ENCODE measurements at places on chromosomes 4 and X. TPM values are rescaled to one million over a fixed set of nuclear protein-coding genes. Genes with fewer than 3 reads are reported as not detected.

DNA sequence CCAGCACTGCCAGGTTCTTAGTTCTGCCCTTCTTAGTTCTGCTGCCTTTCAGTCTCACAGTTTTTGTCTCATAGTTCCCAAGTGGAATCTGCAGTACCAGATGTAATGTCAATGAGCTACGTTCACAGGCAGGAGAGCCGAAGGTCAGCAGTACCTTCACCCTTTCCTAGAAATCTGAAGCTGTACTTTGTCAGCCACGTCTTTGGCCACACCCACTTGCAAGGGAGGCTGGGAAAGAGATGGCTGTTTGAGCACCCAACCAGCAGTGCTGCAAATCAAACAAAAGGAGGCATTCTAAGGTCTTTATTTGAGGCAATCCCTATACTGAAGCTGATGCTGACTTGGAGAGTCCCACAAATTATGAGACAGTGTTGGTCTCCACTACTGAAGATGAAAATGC, 199.1 kb upstream of the NPY2R start:
- no peaks in the 10 kb centered on the region for H3K36me3 ChIP-seq
- no peaks in the 10 kb centered on the region for H3K4me1 ChIP-seq
- H3K27ac ChIP-seq, result no peak overlapping the region
- H3K27me3 ChIP-seq, result no peaks in the 10 kb centered on the region
- H3K4me3 ChIP-seq, result no peak overlapping the region
- no peak for DNase-seq

- no peaks in the 10 kb centered on the region for H3K36me3 ChIP-seq
- H3K27ac ChIP-seq, result no peak overlapping the region
- H3K4me1 ChIP-seq, result no peaks in the 10 kb centered on the region
- DNase-seq, result no peak
- H3K27me3 ChIP-seq, result no peaks in the 10 kb centered on the region
Observed at GRCh38 chrX:107842715-107843400, 17.2 kb downstream of the MID2 start.

The SULT1E1 gene
- total RNA-seq, result not detected

- no peaks in the 10 kb centered on the region for H3K36me3 ChIP-seq
- DNase-seq, result peak; percentile 81
- peaks cover 9% of the 10 kb centered on the region for H3K4me1 ChIP-seq
- no peaks in the 10 kb centered on the region for H3K27me3 ChIP-seq
Observed at GRCh38 chr4:90159193-90159592, 32.0 kb downstream of the CCSER1 start.

The ANKRD37 gene
- total RNA-seq, result 18.7 TPM

The NDST3 gene
- total RNA-seq, result 0.17 TPM

DNA sequence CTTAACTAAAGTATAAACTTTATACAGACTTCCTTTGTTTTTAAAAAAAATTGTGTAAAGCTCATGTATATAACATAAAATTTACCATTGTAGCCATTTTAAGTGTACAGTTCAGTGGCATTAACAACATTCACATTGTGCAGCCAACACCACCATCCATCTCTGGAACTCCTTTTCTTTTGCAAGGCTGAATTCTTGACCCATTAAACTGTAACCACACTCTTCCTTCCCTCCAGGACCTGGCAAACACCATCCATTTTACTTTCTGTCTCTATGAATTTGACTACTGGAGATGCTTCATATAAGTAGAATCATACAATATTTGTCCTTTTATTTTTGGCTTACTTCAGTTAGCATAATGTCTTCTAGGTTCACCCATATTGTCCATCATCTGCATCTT, 104.7 kb downstream of the RASL11B start:
- DNase-seq, result no peak
- no peaks in the 10 kb centered on the region for H3K4me1 ChIP-seq
- no peak overlapping the region for H3K4me3 ChIP-seq
- H3K27me3 ChIP-seq, result no peaks in the 10 kb centered on the region

- no peak for DNase-seq
- no peak overlapping the region for H3K27ac ChIP-seq
- H3K27me3 ChIP-seq, result peaks cover 38% of the 10 kb centered on the region
- no peak overlapping the region for H3K4me3 ChIP-seq
Observed at GRCh38 chr4:67333664-67334063, 211.6 kb downstream of the CENPC start.

- no peak overlapping the region for H3K27ac ChIP-seq
- H3K36me3 ChIP-seq, result no peaks in the 10 kb centered on the region
- no peak overlapping the region for H3K4me3 ChIP-seq
- H3K4me1 ChIP-seq, result no peaks in the 10 kb centered on the region
- no peaks in the 10 kb centered on the region for H3K27me3 ChIP-seq
Observed at GRCh38 chr4:30600246-30601017, 119.7 kb upstream of the PCDH7 start.

DNA sequence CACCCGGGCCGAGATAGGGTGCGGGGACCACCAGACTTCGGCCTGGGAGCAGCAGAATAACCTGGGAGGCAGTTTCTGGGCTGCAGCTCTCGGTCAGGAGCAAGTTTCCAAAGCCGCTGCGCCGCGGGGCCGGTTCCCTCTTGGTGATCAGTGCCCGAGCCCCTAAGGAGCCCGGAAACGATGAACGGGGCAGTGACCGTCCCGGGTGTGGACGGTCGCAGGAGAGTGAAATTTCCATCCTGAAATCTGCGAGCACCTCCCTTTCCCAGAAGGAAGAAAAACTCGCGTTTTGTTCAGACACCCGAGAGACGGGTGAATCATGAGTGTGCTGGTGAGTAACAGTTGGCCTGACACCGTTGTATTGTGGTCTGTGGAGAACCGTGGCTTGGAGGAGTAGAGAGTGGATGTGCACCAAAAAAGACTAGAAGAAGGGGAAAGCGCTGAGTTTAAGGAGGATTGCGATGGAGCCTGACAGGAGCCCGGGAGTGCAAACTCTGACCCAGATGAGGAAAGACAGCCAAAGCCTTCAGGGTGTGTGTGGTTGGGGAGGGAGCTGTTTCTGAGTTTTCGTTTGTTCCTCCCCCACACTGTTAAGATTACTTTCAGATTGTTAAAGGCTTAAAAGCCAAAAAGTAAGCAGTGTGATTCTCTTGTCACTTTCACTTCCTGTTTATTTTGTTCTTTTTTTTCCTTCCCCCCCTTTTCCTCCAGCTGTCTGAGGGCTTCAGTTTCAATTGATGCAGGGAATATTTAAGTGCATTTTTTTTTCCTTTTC, 828 bp downstream of the MCUB start:
- peak; percentile 64 for DNase-seq
- peak overlapping the region; percentile 73 for H3K27ac ChIP-seq
- H3K27me3 ChIP-seq, result no peaks in the 10 kb centered on the region
- peaks cover 15% of the 10 kb centered on the region for H3K4me1 ChIP-seq

The PGRMC1 gene
- 248 TPM for total RNA-seq

Measured in PC-3 (cell line).